ENCODE measurements at places on chromosomes 7 and 10.

- DNase-seq: no peak
Observed at GRCh38 chr7:2736411-2736914, 48.5 kb downstream of the AMZ1 start.

GRCh38 chr7:1487466-1487865 lies 16.7 kb downstream of the INTS1 start:
- DNase-seq: no peak

DNA sequence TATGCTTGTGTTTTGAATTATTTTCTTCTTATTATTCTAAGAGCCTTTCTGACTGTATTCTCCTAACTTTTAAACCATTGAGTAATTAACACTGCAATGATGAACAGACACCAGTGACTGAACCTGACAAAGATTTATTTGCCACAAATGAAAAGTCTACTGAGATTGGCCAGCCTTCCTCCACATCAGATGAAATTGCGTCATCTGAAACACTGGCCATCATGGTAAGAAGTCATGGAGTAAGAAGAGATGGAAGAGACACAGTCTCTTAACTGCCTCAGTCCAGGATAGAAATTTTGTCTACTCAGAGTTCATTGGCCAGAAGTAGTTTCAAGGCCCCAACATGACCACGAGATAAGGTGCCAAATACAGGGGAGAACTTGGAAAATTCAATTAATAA lies 357.8 kb downstream of the BMPER start:
- no peak for DNase-seq

GRCh38 chr7:14747701-14748100 lies 154.8 kb downstream of the DGKB start:
- no peak for DNase-seq

DNA sequence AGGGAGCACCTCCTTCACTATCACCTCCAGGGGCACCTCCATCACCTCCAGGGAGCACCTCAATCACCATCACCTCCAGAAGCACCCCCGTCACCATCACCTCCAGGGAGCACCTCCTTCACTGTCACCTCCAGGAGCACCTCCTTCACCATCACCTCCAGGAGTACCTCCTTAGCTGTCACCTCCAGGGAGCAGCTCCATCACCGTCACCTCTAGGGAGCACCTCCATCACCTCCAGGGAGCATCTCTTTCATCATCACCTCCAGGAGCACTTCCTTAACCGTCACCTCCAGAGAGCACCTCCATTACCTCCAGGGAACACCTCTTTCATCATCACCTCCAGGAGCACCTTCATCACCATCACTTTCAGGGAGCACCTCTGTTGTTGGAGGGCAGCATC lies 103.0 kb downstream of the DNAJB6 start:
- no peak for DNase-seq

- DNase-seq: no peak
Observed at GRCh38 chr10:49001402-49001801, 61.8 kb upstream of the LRRC18 start.

DNA sequence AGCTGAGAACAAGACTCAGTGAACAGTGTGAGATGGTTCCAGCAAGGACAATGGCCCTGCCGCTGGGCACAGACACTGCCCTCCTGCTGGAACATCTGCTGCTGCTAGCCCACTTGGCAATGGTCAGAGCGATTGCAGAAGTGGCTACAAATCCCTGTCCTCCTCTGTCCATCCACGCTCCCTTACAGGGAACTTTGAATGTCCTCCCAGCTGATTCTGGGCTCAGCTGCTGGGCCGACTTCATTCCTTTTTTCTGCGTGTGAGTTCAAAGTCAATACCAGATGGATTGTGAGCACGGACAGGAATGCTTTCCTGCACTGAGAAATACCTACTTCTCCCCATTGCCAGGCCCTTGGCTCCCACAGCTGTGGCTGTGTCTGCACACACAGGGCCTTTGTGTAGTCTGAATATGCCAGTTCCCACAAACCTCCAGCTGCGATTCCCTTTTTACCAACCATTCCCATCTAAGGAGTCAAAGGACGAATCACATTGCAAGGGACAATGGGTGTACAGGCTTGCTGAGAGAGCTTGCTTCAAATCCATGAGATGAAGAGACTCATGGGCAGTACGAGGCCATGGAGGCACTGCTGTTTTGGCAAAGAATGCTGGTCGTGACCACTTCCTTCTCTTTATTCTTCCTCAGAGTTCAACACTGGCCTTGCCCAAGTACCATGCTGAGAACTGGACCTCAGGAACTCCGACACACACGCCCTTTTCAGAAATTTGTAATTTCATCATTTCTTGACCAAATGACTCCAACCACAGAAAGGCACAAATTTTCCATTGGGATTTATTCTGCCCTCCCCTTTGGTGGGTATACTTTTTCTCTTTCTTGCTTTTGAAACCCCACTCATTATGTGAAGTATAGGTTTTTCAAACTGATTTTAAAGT lies 44.2 kb downstream of the BPGM start:
- no peak for DNase-seq

DNA sequence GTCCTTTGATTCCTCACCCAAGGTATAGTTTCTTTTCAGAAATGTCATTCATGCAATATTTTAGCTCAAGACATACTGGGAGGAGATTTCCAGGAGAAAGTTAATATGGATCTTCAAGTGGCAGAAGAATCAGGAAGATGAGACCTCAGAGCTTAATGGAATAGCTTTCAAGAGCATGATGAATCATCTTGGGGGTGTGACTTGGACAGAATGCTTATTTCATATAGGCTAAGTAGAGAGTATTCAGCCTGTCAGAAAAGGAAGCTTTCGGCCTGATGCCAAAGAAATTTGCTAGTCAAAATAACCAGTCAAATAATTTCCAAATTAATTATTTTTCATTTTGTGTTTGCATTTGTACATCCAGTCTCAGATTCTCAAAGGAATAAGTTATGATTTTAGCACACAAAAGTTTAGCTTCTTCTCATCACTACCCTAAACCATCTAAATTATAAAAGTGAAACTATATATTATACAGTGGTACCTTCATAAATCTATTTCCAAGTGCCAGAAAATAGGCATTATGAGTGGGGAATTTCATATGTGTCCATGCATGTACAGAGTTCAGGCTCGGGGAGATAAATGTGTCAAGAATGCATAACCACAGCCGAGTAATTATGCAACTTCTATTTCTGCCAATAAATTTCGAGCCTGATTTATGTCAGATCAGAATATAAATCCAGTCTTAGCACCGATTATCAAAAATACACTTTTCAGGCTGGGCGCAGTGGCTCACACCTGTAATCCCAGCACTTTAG lies 27.3 kb upstream of the CALD1 start:
- DNase-seq: no peak

DNA sequence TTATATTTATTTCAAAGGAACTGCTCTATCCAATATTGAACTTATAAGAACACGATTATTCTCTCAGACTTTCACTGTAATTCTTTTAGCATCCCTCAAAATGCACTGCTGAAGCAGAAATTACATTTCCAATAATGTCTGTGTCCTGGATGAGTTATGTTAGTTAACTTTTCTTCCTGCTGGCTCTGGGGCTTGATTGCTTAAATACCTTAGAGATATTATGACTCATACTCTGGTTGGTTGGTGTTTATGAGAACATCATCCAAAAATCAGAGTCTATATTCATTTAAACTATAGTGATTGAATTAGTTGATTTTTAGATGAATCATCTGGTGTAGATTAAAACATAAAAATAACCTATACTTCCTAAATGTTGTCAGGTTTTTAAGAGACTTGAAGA lies 246.3 kb upstream of the VWC2 start:
- no peak for DNase-seq

DNA sequence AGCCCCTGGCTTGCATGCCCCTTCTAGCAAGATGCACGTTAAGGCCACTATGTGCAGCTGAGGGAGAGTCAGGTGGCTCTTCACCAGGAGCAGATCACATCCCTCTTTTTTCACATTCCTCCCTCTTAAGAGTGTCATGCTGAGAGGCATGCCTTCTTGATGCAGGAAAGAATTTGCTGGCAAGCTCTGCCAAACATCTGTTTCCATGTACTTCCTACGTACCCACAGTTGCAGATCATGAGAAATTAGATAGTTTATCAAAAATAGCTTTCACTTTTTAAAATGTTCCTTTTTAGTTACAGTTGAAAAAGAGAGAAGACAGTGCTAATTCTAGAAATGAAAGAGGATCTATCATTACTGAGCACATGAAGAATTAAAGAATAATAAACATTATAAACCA lies 79.7 kb upstream of the ZNF722 start:
- DNase-seq: no peak

DNA sequence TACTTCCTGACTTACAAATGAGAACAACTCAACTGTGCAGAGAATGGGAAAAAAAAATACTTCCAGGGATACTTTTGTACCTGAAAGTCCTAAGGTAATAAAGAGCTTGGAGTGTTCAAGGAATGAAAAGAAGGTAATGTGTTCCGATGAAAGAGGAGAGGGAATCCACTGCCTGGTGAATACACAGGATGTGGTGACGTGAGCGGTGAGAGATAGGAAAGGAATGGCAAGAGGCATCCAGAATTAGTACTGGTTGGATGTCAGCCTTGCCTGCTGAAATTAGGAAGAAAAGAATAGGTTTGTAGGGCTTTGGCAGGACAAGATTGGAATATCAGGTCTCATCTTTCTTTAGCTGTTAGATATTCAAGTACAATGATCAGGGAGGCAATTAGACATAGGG lies 347.7 kb downstream of the POM121L12 start:
- no peak for DNase-seq

- DNase-seq: no peak
Observed at GRCh38 chr7:65251851-65252620, 121.6 kb upstream of the ZNF92 start.

DNA sequence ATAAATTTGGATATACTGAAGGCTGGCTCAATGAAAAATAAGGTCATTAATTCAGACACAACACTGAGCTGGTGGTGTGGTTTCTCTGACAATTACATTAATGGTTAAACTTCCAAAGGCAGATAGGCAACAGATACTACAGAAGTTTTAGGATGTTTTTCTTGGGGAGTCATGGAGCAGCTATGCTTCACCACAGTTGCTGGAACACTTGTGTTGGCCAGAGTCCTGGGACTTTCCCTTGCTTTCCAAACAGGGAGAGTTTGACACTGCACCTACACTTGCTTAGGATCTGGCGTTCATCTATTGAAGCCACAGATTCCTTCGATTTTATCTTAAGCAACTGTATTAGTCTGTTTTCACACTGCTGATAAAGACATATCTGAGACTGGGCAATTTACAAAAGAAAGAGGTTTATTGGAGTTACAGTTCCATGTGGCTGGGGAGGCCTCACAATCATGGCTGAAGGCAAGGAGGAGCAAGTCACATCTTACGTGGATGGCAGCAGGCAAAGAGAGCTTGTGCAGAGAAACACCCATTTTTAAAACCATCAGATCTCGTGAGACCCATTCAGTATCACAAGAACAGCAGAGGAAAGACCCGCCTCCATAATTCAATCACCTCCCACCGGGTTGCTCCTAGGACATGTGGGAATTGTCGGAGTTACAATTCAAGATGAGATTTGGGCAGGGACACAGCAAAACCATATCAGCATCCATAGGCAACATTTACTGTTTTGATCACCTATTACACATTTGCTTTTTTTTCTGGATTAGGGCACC lies 27.8 kb upstream of the TMEM178B start:
- no peak for DNase-seq

GRCh38 chr7:15828881-15829280 lies 142.4 kb upstream of the MEOX2 start:
- DNase-seq: no peak

GRCh38 chr7:140738280-140738679 lies 41.8 kb downstream of the NDUFB2 start:
- no peak for DNase-seq

DNA sequence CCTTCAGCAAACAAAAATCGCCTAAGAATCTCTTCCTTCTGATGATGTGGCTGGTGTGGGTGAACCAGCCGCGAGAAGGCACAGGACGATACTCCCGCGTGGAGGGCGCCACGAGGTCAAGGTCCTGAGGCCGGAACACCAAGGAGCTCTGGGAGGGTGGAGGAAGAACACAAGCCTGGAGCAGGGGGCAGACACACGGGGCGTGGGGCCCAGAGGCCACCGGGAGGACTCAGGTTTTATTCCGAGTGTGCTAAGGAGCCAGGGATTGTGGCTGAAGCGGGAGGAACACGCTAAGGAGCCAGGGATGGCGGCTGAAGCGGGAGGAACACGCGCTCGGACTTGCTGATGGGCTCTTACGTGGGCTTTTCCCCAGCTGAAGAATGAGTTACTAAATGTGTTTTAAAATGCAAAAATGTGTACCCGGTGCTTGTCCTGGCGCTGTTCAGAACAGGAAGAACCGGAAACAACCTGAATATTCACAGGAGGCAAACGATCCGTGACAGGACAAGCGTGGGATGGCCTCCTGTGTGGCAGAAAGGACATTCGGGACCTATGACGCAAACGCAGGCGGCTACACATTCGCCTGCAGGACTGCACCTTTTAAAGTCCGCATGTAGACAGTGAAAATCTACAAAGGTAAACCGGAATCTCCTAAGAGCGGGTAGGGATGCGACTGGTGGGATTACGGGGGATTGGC lies 64.0 kb downstream of the MAD1L1 start:
- DNase-seq: no peak

DNA sequence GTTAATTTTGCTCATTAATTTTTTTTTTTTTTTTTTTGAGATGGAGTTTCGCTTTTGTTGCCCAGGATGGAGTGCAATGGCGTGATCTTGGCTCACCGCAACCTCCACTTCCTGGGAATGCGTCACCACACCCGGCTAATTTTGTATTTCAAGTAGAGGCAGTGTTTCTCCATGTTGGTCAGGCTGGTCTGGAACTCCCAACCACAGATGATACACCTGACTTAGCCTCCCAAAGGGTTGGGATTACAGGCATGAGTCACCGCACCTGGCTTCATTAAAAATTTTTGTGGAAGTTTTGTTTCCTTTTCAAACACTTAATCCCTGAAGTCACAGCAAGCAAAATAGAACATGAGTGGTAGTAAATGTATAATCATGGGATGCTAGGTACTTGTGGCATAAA lies 857.2 kb upstream of the PHF14 start:
- DNase-seq: no peak

DNA sequence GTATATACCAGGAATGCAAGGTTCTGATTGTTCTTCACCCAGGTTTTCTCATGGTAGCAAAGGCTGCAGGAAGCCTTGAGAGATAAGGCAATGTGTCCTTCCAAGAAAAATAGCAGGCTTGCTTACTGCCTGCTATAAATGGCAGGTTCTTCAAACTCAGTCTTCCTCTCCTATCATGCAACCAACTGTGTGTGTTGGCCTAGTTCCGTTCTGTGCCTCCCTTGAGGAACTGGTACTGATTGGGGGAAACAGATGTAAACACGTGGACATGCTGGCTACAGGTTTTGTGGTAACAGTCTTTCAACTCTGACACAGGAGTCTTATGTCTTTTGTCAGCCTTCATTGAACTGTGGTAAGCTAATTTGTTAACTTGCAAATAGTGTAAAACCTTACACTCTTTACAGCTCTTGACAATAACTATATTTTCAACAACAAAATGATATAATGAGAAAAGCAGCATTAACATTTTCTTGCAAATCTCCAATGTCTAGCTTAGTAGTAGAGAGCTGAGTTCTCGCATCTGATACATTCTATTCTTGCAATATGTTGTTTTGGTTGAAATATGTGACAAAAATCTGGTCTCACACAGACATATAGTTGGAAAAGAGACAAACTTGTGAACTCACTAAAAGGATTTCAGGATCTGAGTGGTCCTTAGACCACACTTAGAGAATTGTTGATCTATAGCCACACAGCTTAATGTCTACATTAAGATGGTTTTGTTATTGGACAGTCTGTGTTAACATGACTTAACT lies 54.7 kb upstream of the LSM8 start:
- DNase-seq: no peak

All from BJ (cell line).